CD8-positive, alpha-beta memory T cell (primary cell): ENCODE measurements at places on chromosomes 7 and 10.

DNA sequence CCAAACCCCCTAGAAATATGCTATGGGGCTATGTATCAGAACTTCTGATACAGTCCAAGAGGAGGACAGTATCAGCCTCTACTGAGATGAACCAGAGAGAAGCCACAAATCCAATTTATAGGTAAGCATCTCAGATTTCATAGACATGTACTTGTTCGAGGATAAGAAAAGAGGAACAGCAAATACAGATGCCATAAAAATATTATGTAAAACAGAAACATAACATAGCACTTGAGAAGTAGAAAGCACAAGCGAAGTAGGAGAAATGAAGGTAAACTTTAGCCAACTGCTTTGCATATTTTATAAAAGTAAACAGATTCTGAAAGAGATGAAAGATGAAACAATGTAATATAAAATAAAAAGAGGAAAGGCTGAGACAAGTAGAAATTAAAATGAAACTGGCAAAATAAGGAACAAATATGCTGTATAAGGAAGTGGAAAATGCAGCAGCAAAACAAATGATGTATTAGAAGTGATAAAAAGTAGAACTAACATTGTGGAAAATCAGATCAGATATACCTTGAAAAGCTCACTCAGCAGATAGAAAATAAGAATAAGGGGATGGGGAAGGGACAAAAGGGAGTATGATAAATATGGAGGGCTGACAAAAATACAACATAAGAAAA lies 135.1 kb downstream of the SKAP2 start:
- DNase-seq = no peak

- DNase-seq = no peak
These were observed 110.1 kb downstream of the CD36 start for GRCh38 chr7:80748363-80749042.

- DNase-seq = no peak
These were observed 38.4 kb downstream of the SLC39A12 start for GRCh38 chr10:17989908-17990767.

DNA sequence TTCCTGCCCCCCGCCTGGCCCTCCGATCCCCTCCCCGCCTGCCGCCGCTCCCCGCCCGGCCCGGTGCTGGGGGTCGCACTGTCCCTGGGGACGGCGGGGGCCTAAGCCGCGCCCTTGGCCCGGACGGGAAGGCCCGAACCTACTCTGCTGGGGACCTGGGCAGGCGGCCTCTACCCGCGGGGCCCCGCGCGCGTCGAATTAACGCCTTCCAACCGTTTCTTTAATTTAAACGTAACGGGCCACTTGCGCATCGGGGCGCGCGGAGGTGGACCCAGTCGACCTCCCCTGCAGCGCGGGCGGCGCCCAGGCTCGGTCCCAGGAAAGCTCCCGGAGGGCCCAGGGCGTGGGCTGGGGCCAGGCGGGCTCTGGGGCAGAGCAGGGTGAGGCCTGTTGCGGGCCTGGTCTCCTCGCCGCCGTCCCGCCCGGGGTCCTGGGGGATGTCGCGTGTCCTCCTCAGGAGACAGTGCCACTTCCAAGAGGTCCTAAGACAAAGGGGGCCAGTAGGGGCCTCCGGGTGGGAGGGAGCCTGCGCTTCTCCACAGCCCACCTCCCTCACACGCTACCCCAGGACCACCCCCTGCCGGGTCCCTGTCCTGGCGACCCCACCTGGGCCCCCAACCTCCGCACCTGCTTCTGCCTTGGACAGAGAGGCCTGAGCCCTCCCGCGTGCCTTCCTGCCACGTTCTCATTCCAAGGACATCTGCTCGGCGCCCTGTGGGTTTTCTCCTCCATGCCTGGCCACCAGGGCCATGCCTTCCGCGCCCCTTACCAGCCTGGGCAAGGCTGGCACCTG lies 658 bp upstream of the PTPRN2 start:
- DNase-seq = no peak

DNA sequence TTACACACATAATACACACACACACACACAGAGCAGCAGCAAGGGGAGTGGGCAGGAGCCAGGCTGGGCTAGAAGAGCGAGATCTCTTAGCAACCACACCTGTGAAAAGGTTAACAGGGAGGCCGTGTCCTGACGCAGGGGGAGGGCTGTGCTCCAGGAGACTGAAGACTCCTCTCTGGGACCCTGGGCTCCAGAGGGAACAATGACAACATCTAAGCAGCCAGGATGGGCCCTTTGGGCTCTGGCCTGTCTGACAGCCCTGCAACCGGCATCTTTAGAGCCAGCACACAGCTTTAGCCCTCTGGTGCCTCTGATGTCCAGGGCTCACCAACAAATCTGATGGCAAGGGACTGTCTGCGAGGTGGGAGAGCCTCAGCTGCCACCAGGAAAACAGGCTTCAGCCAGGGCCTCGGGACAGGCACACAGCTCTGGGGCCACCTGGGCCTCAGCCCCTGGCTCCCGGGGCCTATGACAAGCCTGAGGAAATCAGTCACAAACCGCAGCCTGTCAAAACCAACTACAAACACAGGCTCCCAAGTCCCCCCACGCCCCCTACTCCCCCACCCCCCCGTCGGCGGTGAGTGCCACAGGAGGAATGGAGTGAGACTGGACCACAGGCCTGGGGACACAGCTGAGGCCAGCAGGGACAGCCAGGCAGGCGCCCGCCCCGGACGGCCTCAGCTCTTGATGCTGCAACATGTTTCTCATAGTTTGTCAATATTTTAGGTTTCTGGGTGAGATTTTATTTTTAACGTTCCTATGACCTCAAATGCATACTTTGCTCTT lies 102.8 kb downstream of the TNS3 start:
- no peak for DNase-seq

DNA sequence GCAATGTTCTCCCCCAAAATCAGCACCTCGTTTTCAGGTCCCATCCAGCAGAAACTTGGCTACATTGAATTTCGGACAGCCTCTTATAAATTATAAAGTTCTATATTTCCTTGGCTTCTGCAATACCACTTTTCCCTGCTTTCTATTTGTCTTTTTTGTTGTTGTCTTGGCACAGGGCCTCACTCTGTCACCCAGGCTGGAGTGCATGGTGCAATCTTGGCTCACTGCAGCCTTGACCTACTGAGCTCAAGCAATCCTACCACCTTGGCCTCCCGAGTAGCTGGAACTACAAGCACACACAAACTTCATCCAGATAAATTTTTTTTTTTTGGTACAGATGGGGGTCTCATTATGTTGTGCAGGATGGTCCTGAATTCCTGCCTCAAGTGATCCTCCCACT lies 55.3 kb upstream of the HECW1 start:
- DNase-seq = no peak
